ENCODE measurements at places on chromosomes 1 and 21.

DNA sequence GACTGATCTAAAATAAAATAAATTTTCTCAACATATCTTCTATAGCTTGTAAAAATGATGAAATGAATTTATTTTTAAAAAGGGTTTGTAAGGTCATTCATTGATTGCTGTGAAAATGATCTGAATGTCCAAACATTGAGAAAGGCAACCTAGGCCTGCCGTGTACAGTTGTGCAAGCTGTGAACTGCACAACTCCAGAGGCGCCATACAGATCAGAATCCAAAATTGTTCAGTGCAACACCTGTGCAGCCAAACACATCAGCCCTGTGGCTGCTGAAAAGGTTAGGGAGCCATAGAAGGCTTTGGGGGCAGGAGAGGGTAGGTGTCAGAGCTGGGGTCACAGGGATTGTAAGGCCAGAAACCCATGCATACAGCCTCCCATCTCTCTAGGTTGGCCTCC lies 9.9 kb upstream of the ZC3H12A start:
- no peak for DNase-seq

DNA sequence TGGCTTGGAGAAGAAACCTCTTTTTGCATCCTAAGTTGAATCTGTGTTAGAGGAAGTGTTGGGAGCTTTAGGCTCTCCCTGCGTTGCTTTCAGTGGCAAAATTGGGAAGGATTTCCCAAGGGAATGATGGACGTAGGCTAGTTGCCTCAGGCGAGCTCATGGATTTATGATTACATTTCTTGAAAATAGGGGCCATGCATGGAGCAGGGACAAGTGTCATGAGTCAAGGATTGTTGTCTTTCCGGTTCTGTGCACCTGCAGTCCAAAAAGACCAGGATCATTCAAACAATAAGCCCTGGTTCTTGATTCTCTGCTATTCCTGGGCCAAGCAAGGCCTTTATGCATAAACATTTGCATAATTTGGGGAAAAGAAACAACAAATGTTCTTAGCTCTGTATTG lies 7.1 kb downstream of the MAN1C1 start:
- DNase-seq: no peak

DNA sequence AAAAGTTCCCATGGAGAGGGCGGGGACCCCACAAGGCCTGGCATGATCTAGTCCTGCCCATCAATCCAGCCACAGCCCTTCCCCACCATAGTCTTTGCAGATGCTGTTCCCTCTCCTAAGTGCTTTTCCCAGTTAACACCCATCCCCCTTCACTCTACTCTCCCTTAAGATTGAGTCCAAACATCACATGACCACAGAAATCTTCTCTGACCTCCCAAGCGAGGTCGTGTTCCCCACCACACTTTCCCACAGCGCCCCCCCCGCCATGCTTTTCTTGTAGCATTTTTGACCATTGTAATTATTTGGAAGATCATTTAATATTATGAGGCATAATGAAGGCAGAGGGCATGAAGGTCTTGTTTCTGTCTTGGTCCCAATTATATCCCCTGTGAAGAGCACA lies 4.3 kb upstream of the HSPG2 start:
- no peak for DNase-seq

- no peak for DNase-seq
These were observed 23.8 kb downstream of the GLMN start for GRCh38 chr1:92274939-92275338.

DNA sequence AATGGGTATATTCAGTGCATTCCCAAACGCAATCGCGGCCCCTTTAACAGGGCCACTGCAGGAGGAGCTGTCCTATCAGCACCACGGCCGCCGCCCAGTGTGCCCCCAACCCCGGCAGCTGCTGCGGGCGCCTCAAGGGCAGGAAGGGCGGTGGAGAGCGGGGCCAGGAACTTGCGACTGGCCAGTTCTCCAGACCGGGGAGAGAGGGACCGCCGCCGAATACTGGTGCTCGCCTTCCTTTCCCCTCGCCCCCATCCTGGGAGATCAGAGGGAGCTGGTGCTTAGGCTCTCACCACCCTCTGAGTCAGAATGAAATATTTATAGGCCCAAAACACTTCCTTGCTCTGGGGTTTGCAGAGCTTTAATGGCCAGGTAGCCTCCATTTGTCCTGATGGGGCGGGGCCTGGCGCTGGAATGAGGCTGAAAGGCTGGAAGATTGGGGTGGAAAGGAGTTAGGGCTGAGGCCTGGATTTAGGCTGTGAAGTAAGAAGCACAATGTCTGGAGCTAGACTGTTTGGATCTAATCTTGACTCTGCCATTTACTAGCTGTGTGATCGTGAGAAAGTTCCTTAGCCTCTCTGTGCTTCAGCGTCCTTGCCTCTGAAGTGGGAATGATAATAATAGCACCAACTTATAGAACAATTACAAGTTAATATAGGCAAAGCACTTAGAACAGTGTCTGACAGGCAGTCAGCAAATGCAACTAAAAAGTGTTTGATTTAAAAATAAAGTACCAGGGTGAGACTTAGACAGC lies 75.5 kb downstream of the NAV1 start:
- DNase-seq: no peak

GRCh38 chr1:57901208-57901919 lies 477.5 kb upstream of the DAB1 start:
- no peak for DNase-seq
